Stimulated activated CD4-positive, alpha-beta T cell treated with anti-CD3 and anti-CD28 coated beads, Interleukin-4, amount 100 ng/mL, for 48 hours (primary cell): ENCODE measurements at places on chromosomes 2 and 18.

DNA sequence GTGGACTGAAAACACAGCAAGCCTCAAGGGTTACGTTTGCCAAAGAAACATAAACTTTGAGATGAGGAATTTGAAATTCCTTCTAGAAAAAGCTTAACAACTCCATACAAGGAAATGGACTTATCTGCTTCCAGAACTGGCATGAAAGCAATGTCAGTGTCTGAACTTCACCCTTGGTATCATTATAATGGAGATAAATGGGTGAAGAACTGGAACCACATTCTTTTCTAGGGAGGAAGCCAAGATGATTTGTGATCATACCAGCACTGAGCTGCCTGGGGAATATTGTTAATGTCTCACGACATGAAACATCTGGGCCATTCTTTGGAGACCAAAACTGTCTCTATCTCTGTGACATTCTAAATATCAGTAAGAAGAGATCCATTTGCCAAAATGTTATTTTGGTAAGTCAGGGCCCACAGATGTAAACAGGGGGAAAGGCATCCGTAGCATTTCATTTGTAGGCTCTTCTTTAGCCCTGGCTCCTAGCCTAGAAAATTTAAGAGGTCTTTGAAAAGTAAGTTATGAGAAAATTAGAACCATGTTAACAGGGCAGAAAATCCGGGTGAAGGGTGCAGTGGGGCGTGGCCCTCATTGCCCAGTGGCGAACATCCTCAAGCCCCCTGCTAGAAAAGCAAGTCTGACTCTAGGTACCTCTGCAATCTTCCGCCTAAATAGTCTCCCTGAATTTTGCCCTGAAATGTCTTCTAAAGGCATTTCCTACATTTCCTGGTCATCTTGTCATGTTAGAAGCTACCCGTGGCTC, 295.3 kb upstream of the EPAS1 start:
- no peak for DNase-seq

DNA sequence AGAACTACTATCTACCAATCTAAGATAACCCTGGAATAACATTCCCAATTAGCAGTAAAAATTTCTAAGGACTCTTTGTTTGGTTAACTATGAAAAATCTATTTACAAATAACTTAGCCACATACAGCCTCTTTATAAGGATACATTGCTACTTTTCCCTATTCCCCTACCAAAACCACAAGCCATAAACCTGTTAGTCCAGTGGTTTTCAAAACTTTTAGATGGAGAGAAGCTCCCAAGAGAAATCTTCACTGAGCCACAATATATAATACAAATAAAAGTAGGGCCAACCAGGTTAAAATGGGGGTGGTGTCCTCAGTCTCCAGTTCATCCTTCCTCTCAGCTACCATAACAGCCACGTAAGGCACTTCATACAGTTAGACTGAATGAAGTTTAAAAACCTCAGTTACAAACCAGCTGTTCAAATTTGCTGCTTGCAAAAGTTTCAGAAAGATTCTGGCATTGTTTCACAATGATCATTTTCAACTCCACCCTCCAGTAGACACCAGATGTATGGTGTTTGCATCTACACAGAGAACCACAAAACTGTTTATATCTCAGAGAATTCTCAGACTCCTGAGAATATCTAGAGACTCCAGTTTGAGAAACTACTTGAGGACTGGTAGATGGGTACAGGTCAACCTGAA, 26.0 kb downstream of the SOS1 start:
- DNase-seq = no peak

DNA sequence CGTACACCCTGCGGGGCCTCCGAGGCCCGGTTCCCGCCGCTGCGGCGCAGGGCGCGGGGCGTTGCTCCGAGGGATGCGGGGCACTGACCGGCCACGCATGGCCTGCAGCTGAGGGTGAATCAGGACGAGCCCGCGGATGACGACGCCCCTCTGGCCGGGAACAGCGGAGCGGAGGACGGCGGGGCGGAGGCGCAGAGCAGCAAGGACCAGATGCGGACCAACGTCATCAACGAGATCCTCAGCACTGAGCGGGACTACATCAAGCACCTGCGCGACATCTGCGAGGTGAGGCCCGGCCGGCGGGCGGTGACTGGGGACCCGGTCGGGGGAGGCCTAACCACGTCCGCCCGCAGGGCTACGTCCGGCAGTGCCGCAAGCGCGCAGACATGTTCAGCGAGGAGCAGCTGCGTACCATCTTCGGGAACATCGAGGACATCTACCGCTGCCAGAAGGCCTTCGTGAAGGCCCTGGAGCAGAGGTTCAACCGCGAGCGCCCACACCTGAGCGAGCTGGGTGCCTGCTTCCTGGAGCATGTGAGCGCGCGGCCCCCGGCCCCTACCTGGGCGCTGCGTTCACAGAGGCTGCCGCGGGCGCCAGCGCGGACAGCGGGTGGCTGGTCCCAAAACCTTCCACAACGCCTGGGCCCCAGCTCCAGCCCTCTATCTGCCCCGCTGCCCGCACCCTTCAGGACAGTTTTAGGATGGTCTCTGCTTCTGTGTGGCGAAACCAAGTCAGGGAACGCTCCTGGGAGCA, 53.2 kb downstream of the FAM168B start:
- DNase-seq = no peak

GRCh38 chr2:60459851-60460250, 93.6 kb downstream of the BCL11A start:
- DNase-seq = no peak

- DNase-seq = no peak
These were observed 5.0 kb downstream of the RUFY4 start for GRCh38 chr2:218074031-218074430.

DNA sequence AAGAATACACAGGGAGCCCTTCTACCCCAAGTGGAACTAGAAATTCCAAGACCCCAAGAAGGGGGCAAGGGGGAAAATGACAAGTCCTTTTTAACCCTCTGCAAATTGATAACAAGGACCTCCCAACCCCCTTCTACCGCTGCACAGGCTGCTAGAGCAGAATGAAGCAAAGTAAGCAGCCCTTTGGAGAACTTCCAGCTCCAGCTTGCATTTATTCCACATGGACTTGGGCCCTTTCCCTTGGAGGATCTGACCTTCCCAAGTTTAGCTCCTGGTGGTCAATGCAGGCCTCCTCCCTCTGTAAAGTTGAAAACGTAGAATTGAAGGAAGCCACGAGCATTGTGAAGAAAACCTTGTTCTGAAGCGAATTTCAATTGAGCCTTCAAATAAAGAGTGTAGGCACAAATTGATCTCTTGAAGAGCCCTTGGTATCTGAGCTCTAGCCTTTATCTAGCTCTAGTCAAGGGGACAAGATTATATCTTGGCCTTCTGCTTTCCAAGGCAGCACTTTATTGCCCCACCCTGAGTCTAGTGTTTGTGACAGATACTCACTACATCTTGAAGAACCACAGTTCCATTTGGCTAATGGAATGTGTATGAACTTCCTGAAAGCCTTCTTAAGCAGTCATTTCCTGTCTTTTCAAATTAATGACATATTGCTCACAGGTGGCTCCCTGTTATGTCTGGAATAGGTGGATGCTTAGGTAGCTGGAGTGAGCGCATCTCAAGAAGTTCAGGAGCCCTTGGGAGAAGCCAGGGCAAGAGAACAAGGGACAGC, 37.2 kb downstream of the SLC14A2 start:
- no peak for DNase-seq

GRCh38 chr18:49861659-49862058, 48.3 kb upstream of the ACAA2 start:
- DNase-seq = no peak

DNA sequence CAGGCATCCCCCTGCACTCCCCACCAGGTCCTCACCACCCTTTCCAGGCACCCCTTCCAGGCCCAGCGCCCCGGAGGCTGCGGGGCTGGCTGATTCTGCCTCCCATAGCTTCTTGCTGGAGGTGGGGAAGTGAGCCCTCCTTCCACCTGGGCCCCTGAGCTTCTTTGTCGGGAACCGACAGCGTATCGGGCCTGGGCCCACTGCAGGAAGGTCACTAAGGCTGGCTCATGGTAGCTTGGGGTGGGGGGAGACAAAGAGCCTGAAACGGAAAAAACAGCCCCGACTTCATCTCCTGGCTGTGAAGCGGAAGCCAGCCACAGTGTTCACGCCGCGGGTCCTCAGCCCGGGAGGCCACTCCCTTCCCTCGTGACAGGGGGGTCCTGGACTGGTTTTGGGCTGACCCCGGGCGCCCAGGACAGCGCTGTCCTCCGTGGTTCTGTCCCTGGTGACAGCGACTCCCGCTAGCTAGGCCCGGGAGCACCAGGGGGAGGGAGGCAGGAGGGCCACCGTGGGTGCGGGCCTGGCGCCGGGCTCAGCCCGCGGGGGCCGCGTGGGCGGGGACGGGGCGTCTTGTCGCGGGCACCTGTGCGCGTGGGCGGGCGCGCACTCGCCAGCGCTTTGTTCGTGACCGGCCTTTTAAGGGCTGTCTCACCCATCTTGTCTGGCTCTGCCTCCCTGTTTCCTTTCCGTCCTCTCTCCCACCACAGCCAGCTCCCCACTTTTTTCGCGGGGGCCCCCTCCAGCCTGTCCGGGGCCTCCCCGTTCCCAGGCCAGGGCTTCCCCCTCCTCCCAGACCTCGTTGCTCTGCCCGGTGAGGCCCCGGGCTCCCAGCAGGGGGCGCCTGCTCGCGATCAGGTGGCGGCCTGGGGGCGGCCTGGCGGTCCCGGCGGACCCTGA, 64.9 kb downstream of the DNMT3A start:
- DNase-seq = peak; percentile 77

GRCh38 chr2:231386446-231386845, 9.1 kb upstream of the B3GNT7 start:
- no peak for DNase-seq

GRCh38 chr2:198073253-198073652, 268.9 kb downstream of the PLCL1 start:
- DNase-seq = no peak

GRCh38 chr2:24617424-24617823, 126.4 kb downstream of the NCOA1 start:
- no peak for DNase-seq

DNA sequence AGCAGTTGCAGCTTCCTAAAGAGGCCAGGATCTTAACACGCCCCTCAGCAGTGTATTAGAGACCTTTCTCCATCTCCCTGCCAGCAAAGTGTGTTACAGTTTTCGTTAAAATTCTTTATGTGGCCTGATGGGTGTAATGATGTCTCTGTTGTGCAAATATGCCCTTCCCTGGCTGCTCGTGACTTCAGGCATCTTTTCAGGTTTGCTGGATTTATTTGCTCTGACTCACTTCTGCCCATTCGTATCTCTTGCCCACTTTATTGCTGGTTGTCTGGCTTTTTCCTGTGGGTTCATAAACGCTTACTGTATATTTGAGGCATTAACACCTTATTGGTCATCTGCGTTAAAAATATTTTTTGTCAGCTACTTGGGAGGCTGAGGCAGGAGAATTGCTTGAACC, 134.5 kb downstream of the ASB1 start:
- no peak for DNase-seq

- peak; percentile 54 for DNase-seq
These were observed 1.2 kb downstream of the ALK start for GRCh38 chr2:29920130-29920577.

DNA sequence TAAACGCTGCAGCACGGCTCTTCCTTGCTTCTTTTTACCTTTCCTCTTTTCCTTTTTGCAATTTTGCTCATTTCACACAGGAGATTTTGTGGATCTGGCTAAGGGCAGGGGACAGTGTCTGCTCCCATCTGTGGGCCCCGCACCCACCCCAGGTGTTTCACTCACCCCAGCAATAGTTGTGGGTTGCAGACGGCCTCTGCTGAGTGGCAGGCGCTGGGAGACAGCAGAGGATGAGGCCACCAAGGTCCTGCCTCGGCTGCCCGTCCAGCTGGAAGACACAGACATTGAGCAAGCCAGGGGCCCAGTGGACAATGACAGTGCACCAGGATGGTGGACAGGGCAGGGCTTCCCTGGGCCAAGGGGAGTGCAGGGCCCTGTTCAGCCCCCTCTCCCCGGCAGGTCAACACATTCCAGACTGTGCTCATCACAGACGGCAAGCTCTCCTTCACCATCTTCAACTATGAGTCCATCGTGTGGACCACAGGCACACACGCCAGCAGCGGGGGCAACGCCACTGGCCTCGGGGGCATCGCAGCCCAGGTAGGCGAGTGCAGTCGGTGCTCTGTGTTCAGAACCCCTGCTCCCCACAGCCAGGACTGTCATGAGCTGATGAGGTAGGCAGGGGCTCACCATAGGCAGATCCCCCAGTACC, 35.0 kb downstream of the SNED1 start:
- no peak for DNase-seq

GRCh38 chr2:106267997-106268396, 73.9 kb upstream of the UXS1 start:
- no peak for DNase-seq

GRCh38 chr2:164661349-164661748, 40.1 kb upstream of the GRB14 start:
- no peak for DNase-seq

DNA sequence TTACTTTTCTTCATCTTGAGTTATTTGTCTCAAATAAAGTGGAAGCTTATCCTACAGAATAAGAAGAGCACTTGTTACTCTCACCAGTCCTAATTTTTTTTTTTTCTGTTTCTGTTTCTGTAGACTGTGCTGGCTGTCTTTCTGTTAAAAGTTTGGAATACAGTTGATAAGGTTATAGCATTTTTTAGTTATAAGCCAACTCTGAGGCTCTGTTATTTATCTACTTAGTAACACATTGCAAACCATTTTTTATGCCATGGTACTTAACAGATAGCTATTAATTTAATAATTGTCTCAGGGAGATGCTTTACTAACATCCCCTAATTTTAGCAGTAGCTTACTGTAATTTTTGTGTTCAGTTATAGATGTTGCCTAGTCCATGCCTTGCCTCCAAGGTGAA, 37.9 kb downstream of the CREB1 start:
- no peak for DNase-seq

GRCh38 chr2:136305517-136306192, 187.7 kb upstream of the CXCR4 start:
- DNase-seq = peak; percentile 62

DNA sequence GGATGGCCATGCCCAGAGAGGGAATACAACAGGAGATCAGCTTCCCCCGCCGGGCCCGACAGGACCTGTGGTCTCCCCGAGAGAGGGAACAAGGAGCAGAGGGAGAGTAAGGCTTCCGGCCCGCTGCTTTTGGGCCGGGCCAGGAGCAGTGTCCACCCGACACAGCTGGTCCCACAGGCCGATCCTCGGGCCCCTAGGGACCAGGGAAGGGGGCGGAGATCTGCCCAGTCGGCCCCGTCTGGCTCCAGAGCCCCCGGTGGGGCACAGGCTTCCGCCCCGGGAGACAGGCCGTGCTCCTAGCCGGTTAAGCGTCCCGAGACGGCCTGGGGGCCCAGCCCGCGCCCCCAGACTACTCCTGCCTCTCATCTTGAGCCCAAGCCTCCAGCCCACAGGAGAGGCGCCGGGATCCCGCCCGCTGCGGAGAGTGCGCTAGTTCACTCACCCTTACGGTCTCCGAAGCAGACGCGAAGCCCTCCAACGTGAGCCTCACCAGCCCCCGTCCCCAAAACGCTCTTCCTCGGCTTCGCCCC, at the start of gene MCFD2:
TSS of gene MCFD2 (minus strand) at position 526 of the 530 bp plus-strand sequence. CDS start 6,635 bp downstream, outside the sequence.
- DNase-seq = peak; percentile 8

DNA sequence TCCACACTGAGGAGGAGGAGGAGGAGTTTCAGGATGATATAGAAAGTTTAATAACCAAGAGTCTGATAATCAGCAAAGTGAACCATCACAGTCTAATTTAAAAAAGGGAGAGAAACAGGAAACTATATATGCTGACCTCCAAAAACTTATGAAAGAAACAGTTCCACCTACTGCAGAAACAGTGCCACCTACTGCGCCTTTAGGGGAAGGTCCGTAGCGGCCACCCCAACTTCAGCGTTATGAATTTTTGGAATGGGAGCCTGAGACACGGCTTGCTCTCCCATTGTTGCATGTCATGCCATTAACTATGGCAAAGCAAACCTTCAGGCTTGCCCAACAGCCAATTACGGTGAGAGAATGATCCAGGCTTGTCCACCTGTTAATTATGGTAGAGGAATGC, 1719.2 kb upstream of the LRRTM1 start:
- no peak for DNase-seq

GRCh38 chr2:96866986-96867755, 2.7 kb downstream of the SEMA4C start:
- DNase-seq = no peak
